ENCODE measurements at places on chromosomes 1 and 21. TPM values are rescaled to one million over a fixed set of nuclear protein-coding genes. Genes with fewer than 3 reads are reported as not detected.

CHIA gene
- total RNA-seq = not detected

GPR25 gene
- 0.48 TPM for total RNA-seq

ROR1 gene
- 18.7 TPM for total RNA-seq

CRYBG2 gene
- 0.26 TPM for total RNA-seq

NUP210L gene
- not detected for total RNA-seq

FAM151A gene
- not detected for total RNA-seq

SLC6A9 gene
- total RNA-seq = 10.5 TPM

PRSS38 gene
- not detected for total RNA-seq

FMO1 gene
- not detected for total RNA-seq

TAF13 gene
- total RNA-seq = 39.0 TPM

S100A5 gene
- not detected for total RNA-seq

All from epithelial cell of alveolus of lung (primary cell).